NCI-H510A treated with DMSO at 0.1 percent for 48 hours (cell line): ENCODE measurements at places on chromosomes 6 and 20.

DNA sequence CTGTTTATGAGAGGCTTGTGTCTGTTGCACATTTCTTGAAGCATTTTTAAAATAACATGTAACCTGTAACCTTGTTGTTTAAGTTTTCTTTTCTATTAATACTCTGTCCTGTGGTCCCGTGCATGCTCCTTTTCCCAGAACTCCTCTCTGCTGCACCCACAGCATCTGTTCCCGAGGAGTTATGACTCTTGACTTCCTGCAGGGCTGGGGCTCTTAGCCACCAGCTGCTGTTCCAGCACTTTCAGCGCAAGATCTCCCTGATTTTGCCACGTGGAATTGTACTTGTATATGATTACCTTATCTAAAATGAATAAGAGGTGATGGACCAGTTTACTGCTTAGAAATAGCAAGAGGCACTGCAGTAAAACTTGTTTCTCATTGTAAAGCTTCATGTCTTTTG is 150.6 kb downstream of the QKI start:
- DNase-seq = peak; percentile 29

GRCh38 chr20:49446808-49447207 is 35.7 kb downstream of the KCNB1 start:
- no peak for DNase-seq

DNA sequence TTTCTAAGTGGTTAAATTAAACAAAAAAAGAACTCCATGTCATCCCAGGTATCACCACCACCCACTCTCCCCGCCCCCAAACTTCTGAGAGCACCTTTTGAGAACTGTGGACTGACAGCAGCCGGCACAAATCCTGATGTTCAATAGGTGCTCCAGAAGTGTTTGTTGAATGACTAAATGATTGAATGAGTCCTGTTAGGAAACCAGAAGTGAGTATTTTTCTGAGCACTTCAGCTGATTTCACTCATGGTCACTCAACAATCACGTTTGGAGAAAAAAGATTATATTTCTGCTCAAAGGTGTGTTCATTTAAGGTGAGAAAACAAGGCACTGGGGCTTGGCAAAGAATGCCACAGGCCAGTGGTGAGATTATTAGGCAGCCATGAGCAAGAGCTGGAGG is 6.2 kb upstream of the HNF4A start:
- DNase-seq = no peak

DNA sequence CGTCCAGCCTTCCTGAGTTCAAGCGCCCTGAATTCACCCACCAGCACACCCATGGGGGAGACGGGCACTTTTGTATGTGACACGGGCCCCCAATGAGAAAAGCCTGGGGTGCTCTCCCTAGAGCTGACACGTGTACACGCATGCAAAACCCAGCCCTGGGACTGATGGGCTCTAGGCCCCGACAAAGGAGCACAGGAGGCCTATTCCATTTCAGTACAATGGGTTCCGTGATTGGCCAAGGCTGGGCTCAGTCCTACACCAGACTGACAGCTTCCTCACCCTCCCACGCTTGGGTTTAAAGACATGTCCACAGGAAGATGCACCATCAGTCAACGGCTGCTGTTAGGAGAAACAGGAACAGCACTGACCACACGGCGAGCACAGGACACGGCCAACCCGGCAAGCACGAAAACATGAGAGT is 8.8 kb downstream of the ZBTB46 start:
- DNase-seq = no peak

GRCh38 chr20:49029203-49029602 is 16.9 kb upstream of the CSE1L start:
- DNase-seq = no peak

- no peak for DNase-seq
Measured at GRCh38 chr6:109311471-109311870, 70.8 kb downstream of the CD164 start.

DNA sequence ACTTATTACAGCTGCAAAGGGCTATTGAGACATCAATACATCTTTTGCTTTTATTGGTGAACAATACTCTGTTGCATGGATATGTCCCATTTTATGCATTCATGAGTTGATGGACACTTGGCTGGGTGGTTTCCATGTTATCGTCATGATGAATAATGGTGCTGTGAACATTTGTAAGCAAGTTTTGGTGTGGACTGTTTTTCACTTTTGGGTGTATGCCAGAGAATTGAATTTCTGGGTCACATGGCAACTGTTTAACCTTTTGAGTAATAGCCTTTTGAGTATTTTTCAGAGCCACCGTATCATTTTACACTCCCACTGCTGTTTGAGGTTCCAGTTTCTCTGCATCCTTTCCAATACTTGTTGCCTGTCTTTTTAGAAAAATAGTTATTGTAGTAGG is 107.0 kb downstream of the JARID2 start:
- peak; percentile 49 for DNase-seq

- DNase-seq = no peak
Measured at GRCh38 chr6:155325700-155326516, 11.6 kb upstream of the TFB1M start.

GRCh38 chr6:140809694-140810101 is 1323.0 kb upstream of the GJE1 start:
- DNase-seq = no peak

DNA sequence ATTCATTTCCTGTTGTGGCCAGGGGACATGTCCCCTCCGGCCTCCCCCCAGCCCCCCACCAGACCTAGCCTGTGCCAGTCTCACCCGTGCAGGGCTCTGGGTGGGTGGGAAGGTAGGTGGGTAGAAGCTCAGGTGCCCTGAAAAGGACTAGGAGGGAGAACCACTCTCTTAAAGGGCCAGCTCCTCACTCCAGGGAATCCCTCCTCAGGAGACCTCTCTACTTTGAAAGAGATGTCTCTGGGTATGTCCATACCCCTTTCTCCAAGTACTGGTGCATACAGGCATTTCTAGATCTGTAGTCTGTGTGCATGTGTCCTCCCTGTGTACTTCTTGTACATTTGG is 60.8 kb upstream of the EPB41L1 start:
- no peak for DNase-seq

DNA sequence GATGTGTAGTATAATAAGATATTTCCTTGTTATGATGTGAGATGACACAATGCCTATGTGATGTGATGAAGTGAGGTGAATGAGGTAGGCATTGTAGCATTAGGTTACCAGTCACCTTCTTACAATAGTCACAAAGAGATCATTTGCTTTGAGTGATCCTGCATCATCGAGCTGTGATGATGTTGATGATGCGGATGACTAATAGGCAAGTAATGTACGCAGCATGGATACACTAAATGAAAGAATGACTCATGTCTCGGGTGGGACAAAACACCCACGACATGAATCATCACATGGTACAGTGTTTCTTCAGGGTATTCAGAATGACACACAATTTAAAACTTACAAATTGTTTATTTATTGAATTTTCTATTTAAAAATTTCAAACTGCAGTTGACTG is 806.3 kb upstream of the GJE1 start:
- no peak for DNase-seq

DNA sequence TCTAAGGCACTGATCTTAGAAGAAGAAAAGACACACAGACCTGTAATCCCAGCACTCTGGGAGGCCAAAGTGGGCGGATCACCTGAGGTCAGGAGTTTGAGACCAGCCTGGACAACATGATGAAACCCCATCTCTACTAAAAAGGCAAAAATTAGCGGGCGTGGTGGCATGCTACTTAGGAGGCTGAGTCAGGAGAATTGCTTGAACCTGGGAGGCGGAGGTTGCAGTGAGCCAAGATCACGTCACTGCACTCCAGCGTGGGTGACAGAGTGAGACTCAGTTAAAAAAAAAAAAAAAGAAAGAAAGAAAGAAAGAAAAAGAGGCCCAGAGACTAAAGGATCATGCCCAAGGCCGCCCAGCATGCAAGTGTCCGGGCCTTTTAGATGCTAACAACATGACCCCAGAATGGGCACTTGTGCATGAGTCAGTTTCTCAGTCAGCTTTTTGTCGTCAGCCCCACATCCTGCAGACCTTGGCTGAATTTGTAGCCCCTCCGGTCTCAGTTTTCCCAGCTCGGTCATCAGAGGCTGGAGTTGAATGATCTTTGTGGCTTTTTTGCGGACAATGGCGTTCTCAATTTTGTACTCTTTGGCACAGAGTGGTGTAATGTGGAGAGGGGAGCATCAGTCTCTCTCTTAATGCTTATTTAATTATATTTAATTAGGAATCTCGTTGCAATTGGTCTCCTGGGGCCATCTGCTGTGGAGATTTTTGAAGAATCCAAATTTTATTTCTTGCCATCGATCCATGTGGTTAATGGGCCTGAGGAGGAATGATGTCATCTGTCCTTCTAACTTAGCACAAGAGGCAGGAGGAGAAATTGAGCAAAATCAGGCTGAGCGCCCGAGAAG is 30.6 kb upstream of the APCDD1L start:
- DNase-seq = no peak

DNA sequence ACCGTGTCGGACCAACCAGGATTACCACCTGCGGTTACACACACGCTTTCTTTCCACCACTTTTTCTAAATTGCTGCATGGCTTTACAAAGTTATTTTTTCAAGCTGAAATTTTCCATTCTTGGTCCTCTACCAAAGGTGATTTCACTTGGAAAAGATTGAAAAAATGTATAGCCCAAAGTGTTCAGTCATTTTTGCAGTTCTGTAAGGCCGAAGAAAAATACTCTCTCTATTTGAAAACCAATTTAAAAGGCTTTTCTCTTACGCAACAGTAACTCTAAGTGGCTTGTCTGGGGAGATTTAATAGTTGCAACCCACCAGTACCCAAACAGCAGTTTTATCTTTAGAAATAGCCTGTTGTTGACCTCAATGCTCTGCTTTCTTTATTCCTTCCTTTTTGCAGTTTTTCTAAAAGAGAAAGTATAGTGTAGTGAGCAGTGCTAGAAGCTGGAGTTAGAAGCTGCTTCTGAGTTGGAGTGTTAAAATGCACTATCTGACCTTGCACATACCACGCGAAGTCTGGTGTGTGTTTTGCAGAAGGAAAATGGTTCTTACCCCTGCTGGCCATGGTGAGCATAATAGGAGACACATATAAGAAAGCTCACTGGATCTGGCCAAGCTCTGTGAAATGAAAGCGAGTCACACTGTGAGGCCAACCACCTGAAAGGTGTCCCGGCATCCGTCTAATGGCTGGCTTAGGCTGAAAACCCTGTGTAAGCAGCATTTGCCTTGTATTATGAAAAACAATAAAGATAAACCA is 271.6 kb upstream of the PRND start:
- DNase-seq = no peak

- no peak for DNase-seq
Measured at GRCh38 chr6:130675072-130675471, 152.1 kb upstream of the SMLR1 start.

GRCh38 chr6:22637782-22638181 is 68.4 kb downstream of the HDGFL1 start:
- DNase-seq = no peak

DNA sequence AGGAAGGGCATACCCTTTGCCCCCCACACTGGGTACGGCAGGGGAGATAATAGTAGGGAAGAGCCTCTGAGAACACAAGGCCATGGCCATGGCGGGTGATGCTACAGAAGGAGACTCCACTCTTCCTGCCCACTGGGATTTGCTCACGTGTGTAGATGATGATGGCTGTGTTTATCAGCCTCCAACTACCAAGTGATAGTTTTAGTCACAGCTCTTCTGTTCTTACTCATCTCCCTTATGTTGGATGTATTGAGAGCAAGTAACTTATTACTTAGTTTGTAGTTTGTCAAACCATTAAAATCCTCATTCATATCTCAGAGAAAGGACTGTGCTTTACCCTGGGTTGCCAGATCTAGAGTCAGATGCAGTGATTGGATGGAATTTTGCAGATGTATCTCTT is 66.0 kb downstream of the CDH26 start:
- DNase-seq = no peak

DNA sequence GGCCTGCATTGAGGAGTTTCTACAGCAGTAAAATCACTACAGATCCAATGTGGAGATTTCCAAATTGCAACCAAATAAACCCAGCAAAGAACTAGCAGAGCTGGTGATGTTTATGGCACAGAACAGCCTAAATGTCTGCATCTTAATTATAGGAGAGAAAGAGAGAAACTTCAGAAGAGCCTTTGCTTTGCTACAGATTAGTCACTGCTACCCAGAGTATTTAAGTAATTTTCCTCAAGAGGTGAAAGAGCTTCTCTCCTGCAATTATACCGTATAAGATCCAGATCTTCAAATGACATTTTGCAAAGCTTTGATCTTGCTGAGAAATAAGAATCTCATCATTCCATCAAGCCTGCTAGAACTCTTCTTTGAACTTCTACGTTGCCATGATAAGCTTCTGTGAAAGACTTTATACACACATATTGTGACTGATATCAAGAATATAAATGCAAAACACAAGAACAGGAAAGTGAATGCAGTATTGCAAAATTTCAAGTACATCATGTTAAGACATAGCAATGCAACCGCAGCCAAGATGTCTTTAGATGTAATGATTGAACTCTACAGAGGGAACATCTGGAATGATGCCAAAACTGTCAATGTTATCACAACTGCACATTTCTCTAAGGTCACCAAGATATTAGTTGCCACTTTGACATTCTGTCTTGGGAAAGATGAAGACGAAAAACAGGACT is 48.0 kb downstream of the MKKS start:
- no peak for DNase-seq

- DNase-seq = no peak
Measured at GRCh38 chr20:60001108-60001507, 42.9 kb downstream of the CDH26 start.

GRCh38 chr20:50273601-50274491 is 83.2 kb downstream of the CEBPB start:
- DNase-seq = no peak

DNA sequence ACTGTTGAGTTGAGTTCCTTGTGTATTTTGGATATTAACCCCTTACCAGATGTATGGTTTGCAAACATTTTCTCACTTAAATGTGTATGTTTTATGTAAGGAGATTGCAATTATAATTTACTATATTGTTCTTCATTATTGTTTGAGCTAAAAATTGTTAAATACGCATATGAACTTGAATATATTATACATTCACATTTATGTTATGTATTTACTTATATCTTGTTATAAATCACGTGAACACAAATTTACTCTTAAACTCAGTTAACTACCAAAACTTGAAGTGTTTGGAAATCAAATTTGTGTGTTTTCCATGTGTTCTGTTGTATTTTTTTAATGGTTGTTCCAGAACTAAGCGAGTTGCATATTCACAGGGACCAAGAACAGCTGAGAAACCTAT is 18.3 kb downstream of the CDC40 start:
- no peak for DNase-seq

DNA sequence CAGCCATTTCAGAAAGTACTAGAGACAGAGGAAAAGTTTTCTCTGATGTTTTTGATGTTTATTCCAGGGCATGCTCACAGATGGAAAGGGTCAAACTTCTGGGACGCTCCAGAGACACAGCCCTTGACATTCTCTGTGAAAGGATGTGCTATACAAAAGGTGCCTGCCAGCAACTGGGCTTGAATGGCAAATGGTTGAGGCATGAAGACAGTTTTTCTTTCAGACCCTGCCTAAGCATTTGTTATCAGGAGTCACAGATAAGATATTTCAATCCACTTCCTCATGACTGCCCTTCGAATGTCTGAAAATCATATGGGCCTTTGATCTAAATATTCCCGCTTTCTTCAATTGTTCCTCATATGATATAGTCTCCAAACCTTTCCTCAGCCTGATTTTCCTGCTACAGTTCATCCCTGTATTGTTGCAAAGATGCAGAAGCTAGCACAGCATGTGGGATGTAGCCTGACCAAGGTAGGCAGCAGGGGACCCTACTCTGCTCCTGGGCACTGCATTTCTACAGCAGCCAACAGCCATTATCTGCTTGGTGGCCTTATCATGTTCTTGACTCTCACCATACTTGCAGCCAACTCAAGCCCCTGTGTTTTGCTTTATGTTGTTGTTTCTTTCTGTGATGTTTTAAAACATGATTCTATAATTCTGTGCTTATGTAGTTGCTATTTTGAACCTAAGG is 14.6 kb upstream of the TXLNB start:
- DNase-seq = no peak

GRCh38 chr6:2353412-2354137 is 108.2 kb upstream of the GMDS start:
- peak; percentile 59 for DNase-seq
